ENCODE measurements at places on chromosomes 1 and 21. TPM values are rescaled to one million over a fixed set of nuclear protein-coding genes. Genes with fewer than 3 reads are reported as not detected.

Gene F5
- 3.0 TPM for total RNA-seq

Gene ZBTB8OS
- total RNA-seq, result 13.4 TPM

Gene INAVA
- total RNA-seq, result 22.5 TPM

Gene MYCL
- 10.7 TPM for total RNA-seq

Gene GUCA2B
- not detected for total RNA-seq

Gene KIF17
- total RNA-seq, result 5.2 TPM

Gene RSPO1
- total RNA-seq, result 2.2 TPM

Gene STMN1
- total RNA-seq, result 125 TPM

Gene RGS8
- total RNA-seq, result not detected

Gene OR2AK2
- total RNA-seq, result not detected

Gene CHD5
- total RNA-seq, result 0.41 TPM

Data from metanephros (tissue), 2 donors.